ENCODE measurements at places on chromosomes 4 and X.

- no peak for DNase-seq
Measured at GRCh38 chr4:142402900-142403299, 443.2 kb downstream of the INPP4B start.

- DNase-seq, result no peak
Measured at GRCh38 chrX:143781103-143781502, 60.6 kb upstream of the SPANXN2 start.

- DNase-seq, result no peak
Measured at GRCh38 chr4:60579335-60579734, 620.8 kb upstream of the ADGRL3 start.

- DNase-seq, result no peak
Measured at GRCh38 chr4:182578402-182578801, 335.2 kb downstream of the TENM3 start.

DNA sequence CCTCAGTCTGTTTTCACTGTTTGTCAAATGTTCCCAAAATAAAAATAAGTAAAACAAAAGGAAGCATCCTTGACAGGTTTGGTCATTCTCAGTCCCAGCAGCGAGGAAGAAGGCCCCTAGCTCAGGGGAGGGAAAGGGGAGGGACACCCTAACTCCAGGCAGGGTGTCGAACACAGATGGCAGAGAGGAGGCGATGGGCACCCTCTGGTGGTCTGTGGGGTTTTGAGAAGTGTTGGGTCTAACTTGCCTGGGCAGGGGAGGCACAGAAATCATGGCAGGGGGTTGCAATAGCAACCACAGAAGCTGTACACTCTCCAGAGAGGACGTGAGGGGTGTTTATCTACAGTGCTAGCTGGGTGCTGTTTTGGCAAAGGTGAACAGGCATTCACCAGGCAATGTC, 229.8 kb upstream of the SFRP2 start:
- no peak for DNase-seq

DNA sequence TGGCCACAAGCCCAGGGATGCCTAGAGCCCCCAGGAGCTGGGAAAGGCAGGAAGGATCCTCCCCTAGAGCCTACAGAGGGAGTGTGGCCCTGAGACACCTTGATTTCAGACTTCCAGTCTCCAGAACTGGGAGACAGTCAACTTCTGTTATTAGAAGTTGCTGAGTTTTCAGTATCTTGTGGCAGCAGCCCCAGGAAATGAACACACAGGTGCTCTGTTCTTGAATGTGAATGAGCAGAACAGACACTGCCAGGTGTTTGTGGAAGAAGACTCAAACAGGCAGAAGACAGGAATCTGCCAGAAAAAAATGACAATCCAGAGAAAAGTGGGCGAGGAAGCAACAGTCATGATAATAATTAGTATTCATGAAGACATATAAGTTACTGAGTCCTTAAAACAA, 64.5 kb upstream of the STS start:
- DNase-seq, result no peak

DNA sequence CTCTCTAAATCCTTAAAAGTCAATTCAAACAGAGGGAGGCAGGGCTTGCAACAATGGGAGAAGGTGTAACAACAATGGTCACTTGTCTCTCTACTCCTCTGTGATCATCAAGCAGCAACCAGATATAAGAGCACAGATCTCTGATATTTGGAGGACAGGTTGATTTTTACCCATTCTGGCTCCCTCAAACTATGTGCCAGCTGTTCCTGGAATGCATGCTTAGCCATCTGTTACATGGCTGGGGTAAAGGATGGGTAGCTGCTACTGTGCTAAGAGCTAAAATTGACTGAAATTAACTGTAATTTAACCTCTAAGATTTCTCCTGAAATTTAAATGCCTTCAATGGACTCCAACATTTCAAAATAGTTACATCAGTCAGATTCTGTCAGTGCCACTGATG, 1459.9 kb downstream of the PCDH7 start:
- DNase-seq, result no peak

- DNase-seq, result no peak
Measured at GRCh38 chr4:123825596-123826291, 429.1 kb downstream of the SPRY1 start.

DNA sequence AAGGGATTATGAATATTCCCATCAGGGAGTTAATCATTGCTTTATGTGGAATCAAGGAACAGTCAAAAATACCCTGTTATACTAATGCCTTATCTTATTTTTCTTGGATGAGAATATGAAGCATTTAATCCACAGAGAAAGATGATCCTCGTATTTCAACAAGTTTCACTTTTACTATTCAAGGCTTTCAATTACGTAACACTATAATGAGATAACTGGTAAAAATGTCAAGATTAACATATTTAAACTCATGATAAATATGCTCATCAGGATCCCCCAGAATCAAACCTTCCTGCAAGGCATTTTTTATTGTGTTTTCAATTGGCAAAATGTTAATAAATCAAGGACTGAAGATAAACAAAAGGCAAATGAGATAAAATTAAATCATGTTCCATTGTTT, 5.1 kb downstream of the ZXDA start:
- DNase-seq, result no peak

Measured in NCI-H1417 treated with DMSO at 0.1 percent for 48 hours (cell line).